CD8-positive, alpha-beta memory T cell (primary cell): ENCODE measurements at places on chromosomes 3 and 15. TPM values are rescaled to one million over a fixed set of nuclear protein-coding genes. Genes with fewer than 3 reads are reported as not detected.

BMF gene
- polyA plus RNA-seq, result 2.3 TPM

ST3GAL6 gene
- polyA plus RNA-seq, result not detected

IL17RD gene
- polyA plus RNA-seq, result not detected

MCTP2 gene
- 13.6 TPM for polyA plus RNA-seq

BOC gene
- polyA plus RNA-seq, result not detected

CLDN11 gene
- not detected for polyA plus RNA-seq

C3orf52 gene
- 0.12 TPM for polyA plus RNA-seq

RBMS3 gene
- 0.21 TPM for polyA plus RNA-seq

GRCh38 chr3:13215940-13216546 is 142.8 kb upstream of the IQSEC1 start:
- H3K36me3 ChIP-seq, result no peaks in the 10 kb centered on the region
- no peak overlapping the region for H3K27ac ChIP-seq
- no peak for DNase-seq

GRCh38 chr3:151483961-151484520 is 23.2 kb upstream of the IGSF10 start:
- H3K27ac ChIP-seq, result no peak overlapping the region
- no peaks in the 10 kb centered on the region for H3K27me3 ChIP-seq
- DNase-seq, result no peak
- no peaks in the 10 kb centered on the region for H3K4me1 ChIP-seq

GRCh38 chr3:183546625-183547024 is 8.9 kb downstream of the KLHL6 start:
- H3K27ac ChIP-seq, result no peak overlapping the region
- H3K36me3 ChIP-seq, result peaks cover 3% of the 10 kb centered on the region
- no peaks in the 10 kb centered on the region for H3K27me3 ChIP-seq
- peaks cover 51% of the 10 kb centered on the region for H3K4me1 ChIP-seq

DNA sequence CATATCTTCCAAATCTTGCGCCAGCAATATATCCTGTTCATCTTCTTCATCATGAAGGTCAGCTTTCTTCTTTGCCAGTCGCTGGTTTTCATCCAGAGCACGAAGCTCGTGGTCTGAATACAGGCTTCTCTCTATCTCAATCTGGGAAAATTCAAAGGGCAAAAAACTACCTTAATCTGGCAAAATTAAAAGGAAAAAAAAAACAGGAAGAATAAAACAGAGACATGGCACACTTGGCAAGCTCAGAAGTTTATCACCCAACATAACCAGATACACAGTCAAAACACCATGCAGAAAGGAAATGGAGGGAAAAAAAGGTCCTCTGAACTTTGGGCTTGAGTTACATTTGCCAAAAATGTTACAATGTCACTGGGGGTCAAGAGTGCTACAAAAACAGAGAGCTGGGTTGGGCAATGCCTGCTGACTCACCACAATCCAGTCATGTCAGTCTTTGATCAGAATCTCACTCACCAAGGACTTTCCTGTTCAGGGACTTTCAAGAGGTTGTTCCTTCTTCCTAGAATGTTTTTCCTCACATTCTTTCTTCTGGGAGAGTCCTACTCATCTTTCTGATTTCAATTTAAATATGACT is 1.5 kb downstream of the MRPL46 start:
- no peaks in the 10 kb centered on the region for H3K27me3 ChIP-seq
- peaks cover 14% of the 10 kb centered on the region for H3K36me3 ChIP-seq
- no peak for DNase-seq
- H3K4me3 ChIP-seq, result no peak overlapping the region

- H3K4me1 ChIP-seq, result peaks cover 47% of the 10 kb centered on the region
- no peak overlapping the region for H3K4me3 ChIP-seq
- no peaks in the 10 kb centered on the region for H3K27me3 ChIP-seq
- no peak for DNase-seq
- H3K36me3 ChIP-seq, result no peaks in the 10 kb centered on the region
Measured at GRCh38 chr3:48511551-48511950, 7.6 kb upstream of the SHISA5 start.

DNA sequence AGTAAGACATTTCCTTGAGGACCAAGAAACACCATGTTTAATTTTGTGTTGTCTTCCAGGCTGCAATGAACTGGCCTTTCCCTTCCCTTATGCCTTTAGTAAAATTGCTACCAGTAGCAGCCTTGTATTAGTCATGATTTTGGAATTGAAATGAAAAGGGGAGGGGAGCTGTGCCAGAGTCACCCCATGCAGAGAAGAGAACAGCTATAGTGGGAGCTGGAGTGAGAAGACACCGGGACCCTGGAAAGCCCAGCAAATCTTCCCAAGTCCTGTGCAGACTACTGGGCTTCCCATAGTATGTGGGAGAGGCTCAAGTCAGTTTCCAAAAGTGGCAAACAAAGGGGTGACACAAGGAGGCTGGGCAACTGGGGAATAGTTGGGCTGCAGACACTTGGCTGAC is 178.5 kb downstream of the NR1D2 start:
- DNase-seq, result no peak
- H3K4me3 ChIP-seq, result no peak overlapping the region
- H3K36me3 ChIP-seq, result no peaks in the 10 kb centered on the region
- no peaks in the 10 kb centered on the region for H3K4me1 ChIP-seq
- no peaks in the 10 kb centered on the region for H3K27me3 ChIP-seq
- no peak overlapping the region for H3K27ac ChIP-seq

GRCh38 chr3:126537730-126538281 is 13.9 kb downstream of the CHST13 start:
- no peaks in the 10 kb centered on the region for H3K4me1 ChIP-seq
- H3K4me3 ChIP-seq, result no peak overlapping the region
- H3K36me3 ChIP-seq, result no peaks in the 10 kb centered on the region
- no peaks in the 10 kb centered on the region for H3K27me3 ChIP-seq

DNA sequence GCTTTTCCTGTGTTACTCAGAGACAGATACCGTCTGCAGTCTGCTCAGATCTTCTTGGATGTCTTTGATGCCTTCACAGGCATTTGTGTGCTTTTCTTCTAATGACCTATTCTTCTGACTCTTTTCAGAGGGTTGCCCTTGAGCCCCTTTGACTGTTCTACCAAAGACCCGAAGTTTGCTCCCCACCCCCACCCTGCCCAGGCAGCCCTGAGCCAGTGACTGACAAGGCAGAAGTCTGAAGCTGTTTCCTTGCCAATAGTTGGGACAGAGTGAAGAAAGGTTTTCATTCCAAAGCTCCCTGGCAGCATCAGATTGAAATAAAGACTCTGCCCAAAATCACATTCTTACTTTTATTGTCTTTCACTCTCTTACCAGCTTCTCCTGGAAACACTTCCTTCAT is 9.0 kb upstream of the ATP13A5 start:
- no peaks in the 10 kb centered on the region for H3K4me1 ChIP-seq
- no peaks in the 10 kb centered on the region for H3K27me3 ChIP-seq
- no peak overlapping the region for H3K4me3 ChIP-seq
- no peaks in the 10 kb centered on the region for H3K36me3 ChIP-seq

GRCh38 chr3:171266034-171266739 is 194.0 kb downstream of the TNIK start:
- H3K4me1 ChIP-seq, result peaks cover 65% of the 10 kb centered on the region
- no peaks in the 10 kb centered on the region for H3K36me3 ChIP-seq
- no peaks in the 10 kb centered on the region for H3K27me3 ChIP-seq
- no peak overlapping the region for H3K27ac ChIP-seq

- H3K27me3 ChIP-seq, result no peaks in the 10 kb centered on the region
- H3K4me1 ChIP-seq, result no peaks in the 10 kb centered on the region
- H3K27ac ChIP-seq, result no peak overlapping the region
- H3K36me3 ChIP-seq, result peaks cover 26% of the 10 kb centered on the region
Measured at GRCh38 chr3:4656059-4656458, 162.9 kb downstream of the ITPR1 start.

GRCh38 chr15:57919754-57920153 is 145.8 kb downstream of the ALDH1A2 start:
- H3K4me3 ChIP-seq, result no peak overlapping the region
- H3K27me3 ChIP-seq, result no peaks in the 10 kb centered on the region
- no peak for DNase-seq
- no peaks in the 10 kb centered on the region for H3K36me3 ChIP-seq

DNA sequence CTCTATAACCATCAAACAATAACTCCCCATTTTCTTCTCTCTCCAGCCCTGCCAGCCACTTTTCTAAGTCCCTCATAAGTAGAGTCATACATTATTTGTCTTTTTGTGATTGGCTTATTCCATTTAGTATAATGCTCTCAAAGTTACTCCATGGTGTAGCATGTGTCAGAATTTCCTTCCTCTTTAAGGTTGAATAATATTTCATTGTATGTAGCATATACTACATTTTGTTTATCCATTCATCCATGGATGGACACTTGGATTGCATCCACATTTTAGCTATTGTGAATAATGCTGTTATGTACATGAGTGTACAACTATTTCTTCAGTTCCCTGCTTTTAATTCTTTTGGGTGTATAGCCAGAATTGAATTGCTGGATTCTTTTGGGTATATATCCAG is 138.4 kb downstream of the ATG7 start:
- no peak overlapping the region for H3K4me3 ChIP-seq
- H3K27ac ChIP-seq, result no peak overlapping the region
- H3K4me1 ChIP-seq, result no peaks in the 10 kb centered on the region
- H3K27me3 ChIP-seq, result no peaks in the 10 kb centered on the region
- H3K36me3 ChIP-seq, result no peaks in the 10 kb centered on the region

- no peaks in the 10 kb centered on the region for H3K36me3 ChIP-seq
- no peak overlapping the region for H3K4me3 ChIP-seq
- H3K27ac ChIP-seq, result no peak overlapping the region
- no peaks in the 10 kb centered on the region for H3K4me1 ChIP-seq
Measured at GRCh38 chr3:48423241-48423882, 6.5 kb downstream of the PLXNB1 start.

GRCh38 chr3:143132246-143132980 is 12.8 kb downstream of the CHST2 start:
- no peaks in the 10 kb centered on the region for H3K4me1 ChIP-seq
- no peak for DNase-seq
- no peaks in the 10 kb centered on the region for H3K36me3 ChIP-seq
- no peak overlapping the region for H3K4me3 ChIP-seq
- no peaks in the 10 kb centered on the region for H3K27me3 ChIP-seq
- no peak overlapping the region for H3K27ac ChIP-seq

GRCh38 chr3:152383136-152383606 is 114.4 kb downstream of the MBNL1 start:
- H3K4me3 ChIP-seq, result no peak overlapping the region
- no peaks in the 10 kb centered on the region for H3K36me3 ChIP-seq
- no peak for DNase-seq
- H3K27me3 ChIP-seq, result no peaks in the 10 kb centered on the region

DNA sequence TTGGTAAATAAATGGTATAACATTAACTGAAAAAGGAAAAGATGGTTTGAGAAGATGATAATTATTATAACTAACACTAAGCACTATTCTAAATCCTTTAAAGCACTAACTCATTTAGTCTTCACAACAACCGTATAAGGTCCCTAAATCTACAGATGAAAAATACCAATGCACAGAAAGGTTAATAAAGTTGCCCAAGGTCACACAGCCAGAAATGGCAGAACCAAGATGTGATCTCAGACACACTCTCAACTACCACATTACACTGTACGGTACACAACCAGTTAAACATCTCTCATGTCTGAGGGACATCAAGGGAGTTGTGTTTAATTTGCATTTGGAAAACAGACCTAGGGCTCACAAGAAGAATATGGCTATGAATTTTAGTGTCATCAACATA is 23.1 kb downstream of the RAB27A start:
- peak overlapping the region; percentile 55 for H3K4me3 ChIP-seq
- no peaks in the 10 kb centered on the region for H3K27me3 ChIP-seq
- H3K27ac ChIP-seq, result peak overlapping the region; percentile 81
- H3K36me3 ChIP-seq, result no peaks in the 10 kb centered on the region
- H3K4me1 ChIP-seq, result peaks cover 66% of the 10 kb centered on the region

DNA sequence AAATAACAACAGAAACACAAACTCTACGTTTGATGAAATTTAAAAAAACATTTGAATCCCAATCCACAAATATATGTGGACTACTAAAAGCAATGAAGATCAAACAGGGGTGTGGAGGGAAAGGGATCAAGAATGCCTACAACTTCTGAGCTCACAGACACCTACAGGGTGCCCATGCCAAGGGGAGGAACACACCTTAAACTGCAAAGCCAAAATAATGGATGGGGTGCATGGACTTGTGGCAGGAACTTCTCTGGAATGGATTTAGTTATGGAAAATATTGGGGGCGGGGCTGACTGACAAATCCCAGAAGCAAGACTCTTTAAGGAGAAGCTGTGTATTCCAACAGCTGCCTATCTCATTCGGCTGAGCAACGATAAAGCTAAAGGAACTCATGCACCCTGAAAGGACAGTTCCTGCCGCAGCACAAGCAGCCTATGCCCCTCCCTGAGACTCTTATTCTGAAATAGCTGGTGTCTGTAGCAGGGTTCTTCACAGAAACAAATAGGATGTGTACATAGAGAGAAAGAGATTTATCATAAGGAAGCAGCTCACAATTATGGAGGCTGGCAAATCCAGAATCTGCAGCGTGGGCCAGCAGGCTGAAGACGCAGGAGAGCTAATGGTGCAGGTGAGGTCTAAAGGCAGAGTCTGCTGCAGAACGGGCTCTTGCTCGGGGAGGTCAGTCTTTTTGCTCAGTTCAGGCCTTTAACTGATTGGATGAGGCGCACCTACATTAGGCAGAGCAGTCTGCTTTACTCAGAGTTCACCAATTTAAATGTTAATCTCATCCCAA is 24.5 kb upstream of the PLA2G4D start:
- no peak overlapping the region for H3K4me3 ChIP-seq
- H3K36me3 ChIP-seq, result no peaks in the 10 kb centered on the region
- H3K4me1 ChIP-seq, result no peaks in the 10 kb centered on the region
- DNase-seq, result no peak
- H3K27ac ChIP-seq, result no peak overlapping the region

GRCh38 chr3:133910422-133910821 is 14.7 kb upstream of the RAB6B start:
- no peaks in the 10 kb centered on the region for H3K36me3 ChIP-seq
- no peak overlapping the region for H3K4me3 ChIP-seq
- peaks cover 1% of the 10 kb centered on the region for H3K27me3 ChIP-seq
- H3K27ac ChIP-seq, result no peak overlapping the region
- no peaks in the 10 kb centered on the region for H3K4me1 ChIP-seq
- no peak for DNase-seq

DNA sequence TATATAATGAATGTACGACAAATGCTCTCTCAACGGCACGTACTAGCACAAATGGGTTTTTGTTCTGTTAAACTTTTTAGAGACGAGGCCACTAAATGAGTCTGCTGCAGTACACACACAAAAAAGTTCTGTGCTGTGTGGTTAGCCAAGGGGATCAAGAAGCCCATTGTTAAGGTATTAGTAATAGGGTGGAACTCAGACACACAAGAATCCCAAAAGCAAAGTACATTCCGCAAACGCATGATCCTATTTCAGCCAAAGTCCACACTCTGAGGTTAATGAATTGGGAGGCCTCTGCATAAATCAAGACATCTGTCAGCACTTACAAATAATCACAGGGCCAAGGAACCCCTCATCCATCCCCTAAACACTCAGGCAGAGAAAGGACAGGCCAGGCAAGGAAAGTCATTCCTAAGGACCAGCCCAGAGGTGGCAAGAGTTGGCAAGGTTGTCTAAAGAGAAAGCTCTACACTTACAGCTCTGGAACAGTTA is 12.1 kb downstream of the OSBPL10 start:
- H3K27ac ChIP-seq, result no peak overlapping the region
- H3K36me3 ChIP-seq, result no peaks in the 10 kb centered on the region
- no peaks in the 10 kb centered on the region for H3K4me1 ChIP-seq
- no peak overlapping the region for H3K4me3 ChIP-seq

- H3K27me3 ChIP-seq, result no peaks in the 10 kb centered on the region
- H3K27ac ChIP-seq, result no peak overlapping the region
- H3K36me3 ChIP-seq, result no peaks in the 10 kb centered on the region
- peaks cover 59% of the 10 kb centered on the region for H3K4me1 ChIP-seq
- no peak for DNase-seq
Measured at GRCh38 chr3:136914739-136915138, 43.0 kb upstream of the IL20RB start.
